DMS153 (cell line): ENCODE measurements at places on chromosomes 7 and 10.
A peak's percentile ranks its signal among the peaks of the same experiment; 100 is the strongest.

GRCh38 chr7:92255308-92255707 is 9.5 kb downstream of the ANKIB1 start:
- DNase-seq, result no peak

- DNase-seq, result peak; percentile 13
Measured at GRCh38 chr7:91233212-91233611, 31.0 kb upstream of the FZD1 start.

DNA sequence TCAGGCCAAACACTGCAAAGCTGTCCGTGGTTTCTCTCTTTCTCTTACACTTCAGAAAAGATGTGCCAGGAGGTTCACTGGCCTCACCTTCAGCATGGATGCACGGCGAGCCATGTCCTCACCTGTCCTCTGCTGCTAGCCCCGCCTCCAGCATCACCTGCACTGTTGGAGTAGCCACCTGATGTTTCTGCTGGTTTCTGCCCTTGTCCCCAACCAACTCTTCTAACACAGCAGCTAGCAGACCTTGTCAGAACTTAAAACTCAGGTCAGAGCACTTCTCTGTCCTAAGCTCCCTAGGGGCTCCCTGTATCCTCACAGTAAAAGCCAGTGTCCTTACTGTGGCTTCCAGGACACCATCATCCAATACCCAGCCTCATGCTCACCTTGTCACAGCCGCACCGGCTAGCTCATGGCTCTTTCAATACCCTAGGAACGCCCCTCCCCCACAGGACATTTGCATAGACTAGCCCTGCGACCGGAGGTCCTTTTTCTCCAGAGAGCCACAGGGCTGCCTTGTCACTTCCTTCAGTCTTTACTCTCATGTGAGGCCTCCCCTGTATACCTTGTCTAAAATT is 15.2 kb downstream of the PALD1 start:
- no peak for DNase-seq

GRCh38 chr10:100650693-100651092 is 94.7 kb upstream of the PAX2 start:
- DNase-seq, result no peak

- DNase-seq, result no peak
Measured at GRCh38 chr10:125057158-125058001, 103.0 kb downstream of the CTBP2 start.

DNA sequence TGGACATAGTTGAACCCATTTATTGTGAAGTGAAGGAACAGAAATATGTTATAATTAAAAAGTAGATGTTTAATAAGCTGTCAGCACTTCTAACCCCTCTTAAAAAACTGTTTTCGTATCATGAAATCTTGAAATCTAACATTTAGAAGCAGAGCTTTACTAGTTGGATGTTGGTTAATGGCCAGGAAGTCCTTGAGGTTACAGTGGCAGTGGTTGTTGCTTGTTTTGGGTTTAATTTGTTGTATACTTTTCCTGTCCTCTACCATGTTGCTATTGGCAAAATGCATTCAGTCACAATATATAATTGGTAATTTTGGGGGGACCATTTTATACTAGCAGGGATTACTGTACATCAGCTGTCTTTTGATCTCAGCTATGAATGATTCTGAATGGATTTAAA is 60.7 kb downstream of the EXOC4 start:
- no peak for DNase-seq

DNA sequence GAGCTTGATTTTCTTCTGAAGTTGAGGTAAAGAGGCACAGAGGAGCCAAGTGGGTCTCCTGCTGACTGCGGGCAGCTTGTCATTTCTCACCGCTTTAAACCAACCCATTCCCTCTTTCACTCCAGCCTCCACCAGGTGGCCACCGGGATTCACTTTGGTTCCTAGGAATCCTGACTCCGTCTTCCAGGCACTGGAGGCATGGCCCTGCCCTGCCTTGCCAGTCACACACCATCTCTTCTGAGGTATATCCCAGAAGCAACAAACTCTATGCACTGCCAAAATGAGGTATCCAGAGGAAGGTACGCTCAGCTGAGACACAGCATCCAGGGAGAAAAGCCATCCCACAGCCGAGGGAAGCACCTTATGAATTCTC is 280.8 kb downstream of the TNS3 start:
- no peak for DNase-seq

DNA sequence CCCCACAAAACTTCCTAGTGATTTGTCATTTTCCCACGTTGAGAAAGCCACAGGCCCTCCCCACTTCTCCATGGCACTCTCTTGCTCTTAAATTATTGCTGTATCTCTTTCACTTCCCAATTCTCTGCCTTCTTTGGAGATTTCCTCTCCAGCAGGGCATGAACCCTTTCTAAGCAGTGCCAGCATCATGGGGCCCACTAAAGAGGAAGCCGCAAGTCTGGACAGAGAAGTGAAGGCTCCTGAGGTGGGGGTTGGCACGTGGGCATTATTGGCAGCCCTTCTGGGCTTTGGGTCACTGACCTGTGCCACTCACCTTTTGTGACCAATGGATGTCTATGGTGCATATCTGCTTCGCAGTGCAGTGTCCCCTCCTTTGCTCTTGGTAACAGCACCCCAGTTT is 97.7 kb upstream of the TCF7L2 start:
- DNase-seq, result no peak

- DNase-seq, result no peak
Measured at GRCh38 chr10:44030132-44030531, 354.8 kb downstream of the CXCL12 start.

GRCh38 chr7:91435381-91436059 is 171.3 kb downstream of the FZD1 start:
- no peak for DNase-seq
